ENCODE measurements at places on chromosomes 3 and 15.

DNA sequence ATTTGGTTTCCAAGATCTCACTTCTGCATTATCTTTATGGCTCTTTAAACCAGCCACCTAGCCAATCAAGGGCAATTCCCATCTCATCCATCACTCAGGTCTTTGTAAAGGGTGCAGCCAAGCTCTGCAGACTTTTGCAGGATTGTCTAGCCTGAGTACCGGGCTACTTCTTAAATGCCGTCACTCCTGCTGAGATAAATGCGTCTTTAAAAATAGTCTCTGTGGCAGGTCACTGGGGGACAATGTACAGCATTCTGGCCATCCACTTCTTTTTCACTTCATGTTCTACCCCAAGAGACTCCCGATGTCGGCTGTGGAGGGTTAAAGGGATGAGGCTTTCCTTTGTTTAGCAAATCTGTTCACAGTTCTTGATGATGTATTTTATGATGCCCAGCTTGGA is 194.7 kb downstream of the SV2B start:
- no peak for DNase-seq

DNA sequence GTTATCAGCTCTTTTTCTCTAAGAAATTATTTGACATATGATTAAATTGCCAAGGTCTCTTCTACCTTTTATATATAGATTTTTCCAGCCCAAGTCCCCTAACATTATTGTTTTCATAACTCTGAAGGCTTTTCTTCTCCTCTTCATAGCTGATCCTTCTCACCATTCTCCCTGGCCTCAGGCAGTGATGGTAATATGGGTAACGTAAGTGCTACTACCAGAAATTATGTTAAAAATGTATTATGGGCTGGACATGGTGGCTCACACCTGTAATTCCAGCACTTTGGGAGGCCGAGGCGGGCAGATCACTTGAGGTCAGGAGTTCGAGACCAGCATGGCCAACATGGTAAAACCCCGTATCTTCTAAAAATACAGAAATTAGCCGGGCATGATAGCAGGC is 29.2 kb downstream of the BMF start:
- no peak for DNase-seq

- no peak for DNase-seq
These were observed 40.6 kb downstream of the CHDH start for GRCh38 chr3:53805463-53806159.

DNA sequence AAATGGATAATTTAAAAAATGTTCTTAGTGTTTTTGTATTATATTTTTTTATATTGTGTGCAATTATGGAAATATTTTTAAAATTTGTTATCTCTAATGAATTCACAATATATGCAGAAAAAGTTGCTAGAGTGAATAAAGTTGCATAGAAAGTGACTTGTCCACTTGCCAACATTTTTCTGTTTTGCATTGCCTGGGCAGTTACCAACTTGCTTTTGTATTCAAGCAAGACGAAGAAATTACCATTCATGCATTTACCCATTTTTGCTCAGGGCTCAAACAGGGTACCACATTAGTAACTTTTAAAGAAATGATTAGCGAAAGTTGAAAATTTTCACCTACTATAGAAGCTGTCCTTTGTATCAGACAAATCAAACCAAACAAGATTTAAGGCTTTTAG is 152.9 kb upstream of the STRIT1 start:
- DNase-seq = no peak

GRCh38 chr3:138023754-138024153 is 13.8 kb downstream of the CLDN18 start:
- DNase-seq = no peak

DNA sequence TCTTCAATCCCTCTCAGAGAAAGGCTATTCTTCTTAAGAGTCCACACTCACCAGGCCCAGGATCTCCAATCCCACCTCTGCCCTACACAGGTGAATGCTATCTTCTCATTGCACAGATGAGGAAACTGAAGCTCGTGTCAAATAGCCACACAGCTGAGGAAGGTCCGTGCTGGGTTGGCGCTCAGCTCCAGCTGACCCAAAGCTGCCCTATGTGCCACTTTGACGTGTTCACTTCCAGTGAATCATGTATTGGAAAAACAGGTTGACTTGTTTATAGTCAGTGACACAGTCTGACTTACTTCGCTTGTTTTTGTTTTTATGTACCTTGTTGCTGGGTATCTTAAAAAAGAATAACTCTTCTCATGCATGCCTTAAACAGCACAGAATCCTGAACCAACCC is 32.4 kb upstream of the ALDH1A3 start:
- no peak for DNase-seq

All from NCI-H1694 (cell line).